ENCODE measurements at places on chromosomes 12 and 14.

- peak; percentile 58 for DNase-seq
Observed at GRCh38 chr12:1197264-1198018, 206.4 kb downstream of the ERC1 start.

GRCh38 chr14:77158175-77158881 is 16.7 kb upstream of the ZDHHC22 start:
- DNase-seq, result peak; percentile 82

DNA sequence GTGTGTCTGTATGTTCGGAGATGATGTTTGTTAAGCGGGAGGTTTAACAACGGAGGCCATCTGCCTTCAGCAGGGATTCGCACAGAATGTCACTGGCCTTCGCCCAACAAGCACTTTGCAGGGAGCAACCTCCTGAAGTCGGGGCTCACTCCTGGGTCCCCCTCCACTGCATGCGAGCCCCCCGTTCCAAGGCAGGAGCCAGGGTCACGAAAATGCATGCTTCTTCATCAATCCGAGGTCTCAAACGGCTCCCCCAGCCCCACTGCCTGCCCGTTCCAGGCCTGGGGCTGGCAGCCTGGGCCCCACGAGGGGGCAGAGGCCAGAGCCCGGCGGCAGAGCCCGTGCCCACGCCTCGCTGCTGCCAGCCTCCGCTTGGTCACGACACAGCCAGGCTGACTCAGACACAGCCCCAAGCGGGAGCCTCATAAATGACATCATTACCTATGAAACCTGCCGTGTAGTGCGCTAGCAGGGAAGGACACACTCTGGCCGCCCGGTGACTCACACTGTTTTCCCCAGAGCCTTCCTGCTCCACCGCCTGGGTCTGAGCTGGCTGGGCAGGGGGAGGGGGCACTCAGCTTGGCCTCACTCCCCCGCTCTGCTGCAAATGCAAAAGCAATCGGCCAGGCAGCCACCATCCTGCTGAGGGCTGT is 169.5 kb upstream of the RTL1 start:
- DNase-seq, result peak; percentile 98

DNA sequence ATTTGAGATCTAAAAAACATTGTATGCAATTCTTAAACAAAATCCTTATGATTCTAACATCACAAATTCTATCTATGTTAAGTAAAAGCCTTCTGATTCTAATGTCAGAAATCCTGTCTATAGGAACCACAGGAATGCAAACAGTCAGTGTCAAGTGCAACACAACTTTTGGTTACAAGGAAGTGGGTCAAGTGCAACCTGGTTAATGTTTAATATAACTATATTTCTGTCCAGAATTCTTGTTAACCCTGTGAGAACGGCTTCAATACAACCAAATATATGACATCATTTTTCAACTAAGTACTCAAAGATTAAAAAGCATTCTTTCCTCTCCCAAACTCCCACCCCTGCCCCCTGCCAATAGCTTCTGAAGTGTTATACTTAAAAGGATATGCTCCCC is 107.9 kb upstream of the PLEKHA5 start:
- no peak for DNase-seq

DNA sequence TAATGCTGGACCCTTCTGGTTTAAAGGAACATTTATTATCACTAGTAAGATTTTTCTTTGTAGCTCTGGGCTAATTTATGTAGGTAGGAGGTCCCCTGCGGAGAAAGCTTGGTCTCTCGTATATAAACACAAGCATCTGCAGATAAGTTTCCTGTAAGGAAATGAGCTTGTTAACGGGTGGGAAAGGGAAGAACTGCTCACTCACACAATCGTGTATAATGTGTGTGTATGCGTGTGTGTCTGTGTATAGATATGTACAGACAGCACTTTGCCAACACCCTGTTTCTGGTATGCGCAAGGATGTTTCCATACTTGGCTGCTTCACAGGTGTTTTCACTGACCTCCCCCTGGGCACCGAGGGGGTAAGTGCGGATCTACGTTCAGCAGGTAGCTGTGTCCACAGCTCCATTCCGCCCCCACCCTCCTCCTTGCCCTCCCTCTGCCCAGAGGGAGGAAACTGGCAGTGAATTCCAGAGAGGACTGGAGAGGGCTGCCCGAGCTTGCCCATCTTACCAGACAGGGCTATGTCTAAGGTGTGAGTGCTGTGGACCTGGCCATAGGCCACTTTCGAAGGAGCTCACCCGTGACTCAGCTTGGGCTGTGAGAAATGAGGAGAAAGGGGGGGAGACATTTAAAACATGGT is 65.2 kb downstream of the NINJ2 start:
- DNase-seq, result peak; percentile 21

DNA sequence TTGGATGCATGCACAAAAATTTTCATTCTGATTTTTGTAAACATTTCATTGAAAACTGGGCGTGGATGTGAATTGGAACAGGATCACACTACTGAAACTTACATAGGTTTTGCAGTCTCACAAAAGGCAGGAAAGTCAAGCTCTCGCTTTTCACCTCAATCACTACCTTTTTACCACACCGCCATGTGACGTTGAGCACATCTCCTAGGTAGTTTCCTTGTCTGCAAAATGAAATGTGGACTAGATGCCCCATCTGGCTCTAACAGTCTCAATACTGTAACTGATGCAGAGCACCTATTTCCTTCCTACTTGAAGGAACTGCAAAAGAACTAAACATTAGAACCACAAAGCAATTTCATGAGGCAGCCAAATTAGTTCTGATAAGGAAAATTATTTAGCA is 4.4 kb upstream of the YY1 start:
- no peak for DNase-seq

DNA sequence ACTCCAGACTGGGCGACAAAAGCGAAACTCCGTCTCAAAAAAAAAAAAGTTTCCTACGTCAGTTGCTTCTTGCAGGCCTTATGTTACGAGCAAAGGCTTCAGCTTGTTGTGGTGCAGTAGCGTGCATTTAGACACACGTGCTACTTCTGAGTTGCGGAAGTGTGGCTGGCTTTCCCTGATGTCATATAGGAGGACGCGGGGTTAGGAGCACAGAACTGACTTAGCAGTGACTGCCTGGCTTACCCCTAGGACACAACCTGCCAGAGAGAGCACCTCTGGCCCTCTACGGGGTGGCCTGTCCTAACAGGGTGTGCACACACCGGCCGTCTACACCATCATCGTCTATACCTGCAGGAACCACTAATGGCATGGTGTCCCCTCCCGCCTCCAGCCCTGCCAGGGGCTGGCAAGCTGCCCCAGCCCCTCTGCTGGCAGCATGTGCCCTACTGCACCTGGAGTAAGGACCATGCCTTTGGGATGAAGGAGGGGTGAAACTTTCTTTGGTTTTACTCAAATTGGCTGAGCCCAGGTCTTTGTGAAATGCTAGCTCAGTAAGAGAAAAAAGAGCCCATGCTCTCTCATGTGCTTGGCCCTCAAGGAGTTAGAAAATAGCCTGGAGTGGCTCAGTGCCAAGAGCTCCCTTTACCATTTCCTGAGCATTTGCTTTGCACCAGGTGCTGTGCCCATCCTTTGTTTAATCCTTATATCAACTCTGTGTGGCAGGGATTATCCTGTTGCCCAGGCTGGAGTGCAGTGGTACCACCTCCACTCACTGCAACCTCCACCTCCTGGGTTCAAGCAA is 1.7 kb upstream of the GPR68 start:
- no peak for DNase-seq

DNA sequence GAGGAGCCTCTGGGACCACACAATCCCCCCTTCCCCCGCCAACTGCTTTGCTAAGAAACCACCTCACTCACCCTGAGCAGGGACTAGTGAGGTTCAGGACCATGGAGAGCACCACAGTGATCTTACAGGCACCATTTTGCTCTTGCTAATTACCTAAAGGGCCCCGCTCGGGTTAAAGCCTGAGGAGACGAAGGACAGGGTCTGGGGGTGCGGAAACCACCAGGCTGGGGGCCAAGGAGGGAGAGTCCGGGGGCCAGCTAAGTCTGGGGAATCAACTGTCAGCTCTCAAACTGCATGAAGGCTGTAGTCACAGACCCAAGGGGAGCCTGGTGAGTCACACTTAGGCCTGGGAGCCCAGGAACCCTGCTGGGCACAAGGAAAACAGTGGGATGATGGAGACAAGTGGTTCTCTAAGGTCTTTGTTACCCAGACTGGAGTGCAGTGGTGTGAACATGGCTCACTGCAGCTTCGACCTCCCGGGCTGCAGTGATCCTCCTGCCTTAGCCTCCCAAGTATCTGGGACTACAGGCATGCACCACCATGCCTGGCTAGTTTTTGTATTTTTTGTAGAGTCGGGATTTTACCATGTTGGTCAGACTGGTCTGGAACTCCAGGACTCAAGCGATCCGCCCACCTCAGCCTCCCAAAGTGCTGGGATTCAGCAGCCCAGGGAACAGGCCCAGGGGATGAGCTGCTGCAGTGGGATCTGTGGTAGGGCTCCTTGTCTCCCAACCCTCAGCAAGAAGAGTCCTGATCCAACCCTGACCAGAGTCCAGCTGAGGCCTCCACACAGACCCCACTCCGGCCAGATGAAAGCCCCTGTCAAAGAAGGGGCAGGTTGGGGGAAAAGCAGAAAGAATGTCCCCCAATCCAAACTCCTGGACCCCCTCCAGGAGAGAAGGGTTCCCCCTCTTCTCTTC is 98.8 kb downstream of the CALM1 start:
- DNase-seq, result peak; percentile 89

- peak; percentile 84 for DNase-seq
Observed at GRCh38 chr12:118061011-118061872, at the start of gene WSB2. Gene WSB2, minus strand, starts transcription at chr12:118061179. Its CDS starts 131 bp downstream, at chr12:118061048.

GRCh38 chr12:25845415-25845814 is 113.1 kb upstream of the RASSF8 start:
- DNase-seq, result no peak

GRCh38 chr14:96303981-96304380 is 48.0 kb downstream of the BDKRB1 start:
- DNase-seq, result no peak

DNA sequence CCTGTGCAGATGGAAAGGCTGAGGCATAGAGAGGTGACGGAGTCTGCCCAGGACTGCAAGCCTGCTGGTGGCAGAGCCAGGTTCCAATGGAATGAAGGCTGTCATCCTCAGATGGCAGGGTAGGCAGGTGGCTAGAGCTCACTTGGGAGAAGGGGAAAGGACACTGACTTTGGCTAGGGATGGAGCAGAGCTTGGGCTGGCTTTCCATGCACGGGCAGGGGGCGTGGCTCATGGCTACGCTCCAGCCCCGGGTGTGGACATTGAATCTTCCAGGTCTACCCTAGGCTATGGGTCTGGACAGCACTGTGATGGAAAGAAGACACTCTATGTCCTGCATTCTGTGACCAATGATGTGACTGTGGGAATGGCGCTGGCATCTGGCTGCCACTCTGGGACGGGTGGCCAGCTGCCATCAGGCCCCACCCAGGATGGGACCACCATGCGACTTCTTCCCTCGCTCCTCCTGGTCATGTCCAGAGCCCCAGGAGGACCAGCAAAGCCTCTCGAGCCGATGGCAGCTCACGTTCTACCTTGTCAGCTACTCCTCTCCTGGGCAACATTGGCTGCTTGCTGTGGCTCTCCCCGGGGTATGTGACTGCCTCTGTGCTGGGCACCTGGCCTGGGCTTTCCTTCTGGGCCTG is 398.7 kb downstream of the TMEM121 start:
- DNase-seq, result no peak

DNA sequence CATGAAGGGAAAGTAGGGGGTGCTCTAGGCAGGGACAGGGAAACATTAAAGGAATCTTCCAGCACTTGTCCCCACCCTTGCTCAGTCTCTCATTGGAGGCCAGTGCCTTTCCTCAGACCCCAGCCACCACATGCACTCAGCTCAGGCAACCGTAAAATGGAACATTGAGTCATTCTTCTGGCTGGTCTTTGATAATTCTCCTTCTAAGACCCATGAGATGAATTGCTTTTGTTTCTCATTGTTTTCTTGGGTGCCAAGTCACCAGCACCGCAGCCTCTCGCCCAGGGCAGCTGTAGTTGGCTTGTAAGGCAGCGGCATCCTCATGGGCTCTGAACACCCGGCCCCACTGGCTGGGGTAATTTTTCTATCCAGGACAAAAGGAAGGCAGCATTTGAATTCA is 108.2 kb downstream of the PHETA1 start:
- DNase-seq, result peak; percentile 53
